ENCODE measurements at places on chromosomes 6 and 20.

- no peak for DNase-seq
Measured at GRCh38 chr20:1883986-1884385, 11.2 kb upstream of the SIRPA start.

DNA sequence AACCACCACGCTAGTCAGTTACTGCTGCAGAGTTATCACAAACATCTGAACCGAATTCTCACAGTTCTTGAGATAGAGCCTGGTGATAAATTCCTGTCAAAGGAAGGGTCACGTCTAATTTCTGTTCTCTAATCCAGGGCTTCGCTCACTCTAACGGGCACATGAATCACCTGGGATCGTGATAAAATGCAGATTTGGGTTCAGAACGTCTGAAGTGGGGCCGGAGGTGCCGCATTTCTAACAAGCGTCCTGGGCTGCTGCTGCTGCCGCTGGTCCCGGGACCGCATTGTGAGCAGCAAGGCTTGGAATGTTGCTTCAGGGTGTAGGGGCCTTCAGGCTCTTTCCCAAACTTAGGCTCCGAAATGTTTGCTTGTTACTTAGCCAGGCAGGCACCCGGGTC, 264.1 kb downstream of the CDC5L start:
- no peak for DNase-seq

GRCh38 chr6:24125980-24126379, at the start of gene NRSN1:
Gene NRSN1 (plus strand): TSS chr6:24126215. CDS start chr6:24134328, 8,113 bp downstream.
- no peak for DNase-seq

DNA sequence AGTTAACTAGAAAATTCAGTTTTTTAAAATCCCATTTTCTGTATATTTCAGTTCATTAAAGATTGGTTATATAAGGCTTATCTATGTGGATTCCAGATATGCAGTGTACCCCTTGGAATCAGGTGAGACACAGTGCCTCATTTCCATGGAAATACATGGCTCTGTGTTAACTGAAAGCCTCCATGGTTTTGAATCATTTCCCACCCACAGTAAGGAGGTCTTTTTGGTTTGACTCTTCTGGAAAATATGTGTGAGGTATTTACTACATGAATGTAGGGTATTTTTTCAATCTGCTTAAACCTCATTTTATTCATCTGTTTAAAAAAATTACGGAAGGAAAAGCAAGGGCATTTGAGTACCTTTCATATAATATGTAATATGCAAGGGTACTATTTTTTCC, 25.5 kb downstream of the RNF144B start:
- no peak for DNase-seq

DNA sequence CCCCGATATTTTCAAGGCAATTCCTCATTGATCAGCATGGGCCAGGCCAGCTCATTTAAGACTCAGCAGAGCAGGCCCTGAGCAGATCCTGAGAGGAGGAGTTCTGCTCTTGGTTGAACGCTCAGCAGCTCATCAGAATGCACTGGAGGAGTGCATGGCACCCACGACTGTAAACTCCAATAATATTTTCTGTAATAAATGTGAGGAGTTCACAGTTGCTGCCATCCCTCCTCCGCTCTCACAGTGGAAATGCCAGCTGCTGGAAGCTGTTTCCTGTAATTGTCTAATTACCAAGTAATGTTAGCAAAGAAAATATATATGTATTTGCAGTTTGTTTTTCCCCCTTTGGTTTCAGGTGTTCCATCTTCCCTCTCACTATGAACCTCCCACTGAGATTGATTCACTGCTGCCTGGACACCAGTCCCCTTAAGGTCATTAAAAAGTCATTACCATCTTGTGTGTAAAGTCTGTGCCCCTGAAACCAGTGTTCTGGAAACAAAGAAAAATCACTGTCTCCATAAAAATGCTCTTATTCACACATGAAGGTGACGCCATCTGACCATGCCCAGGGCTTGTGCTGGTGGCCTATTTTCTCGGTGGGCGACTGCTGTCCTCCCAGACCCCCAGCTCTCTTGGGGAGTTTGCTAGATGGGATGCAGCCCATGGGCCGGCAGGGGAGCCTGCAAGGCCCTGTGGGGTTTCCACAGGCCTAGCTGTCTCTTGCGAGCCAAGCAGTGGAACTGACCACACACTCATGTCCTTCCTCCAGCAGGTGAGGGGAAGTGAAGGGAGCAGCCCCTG, 374.2 kb downstream of the ZFAND3 start:
- DNase-seq = no peak

- DNase-seq = no peak
Measured at GRCh38 chr6:134828641-134829040, 121.3 kb downstream of the ALDH8A1 start.

GRCh38 chr6:97668716-97669115, 385.7 kb upstream of the MMS22L start:
- DNase-seq = no peak

GRCh38 chr6:105815661-105816555, 270.2 kb upstream of the PRDM1 start:
- no peak for DNase-seq

GRCh38 chr20:51339721-51340450, 202.6 kb downstream of the NFATC2 start:
- no peak for DNase-seq

- DNase-seq = no peak
Measured at GRCh38 chr6:20159781-20160540, 52.3 kb downstream of the MBOAT1 start.

- DNase-seq = no peak
Measured at GRCh38 chr6:56507517-56507916, 135.2 kb downstream of the DST start.
